Right renal cortex interstitium (tissue), 3 donors: ENCODE measurements at places on chromosomes 1 and 21. TPM values are rescaled to one million over a fixed set of nuclear protein-coding genes. Genes with fewer than 3 reads are reported as not detected.
A peak's percentile ranks its signal among the peaks of the same experiment; 100 is the strongest.

The CLDN8 gene
- 68.9 TPM for polyA plus RNA-seq

The RIMS3 gene
- polyA plus RNA-seq: 2.0 TPM

The CCDC181 gene
- 10.1 TPM for polyA plus RNA-seq

The DUSP23 gene
- 22.8 TPM for polyA plus RNA-seq

The NES gene
- 179 TPM for polyA plus RNA-seq

The HRNR gene
- 0.81 TPM for polyA plus RNA-seq

DNA sequence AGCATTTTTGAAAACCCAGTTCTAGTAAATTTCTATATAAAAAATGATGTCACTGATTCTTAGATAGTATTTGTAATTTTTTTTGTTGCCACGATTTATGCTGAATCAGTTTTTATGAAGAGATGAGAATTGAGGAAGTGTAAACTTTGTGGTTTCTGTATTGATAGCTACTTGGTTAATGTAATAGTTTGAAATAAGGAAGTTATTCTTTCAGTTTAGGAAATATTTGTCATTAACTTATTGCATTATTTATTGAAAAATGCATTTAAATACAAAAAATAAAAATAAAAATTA is 97.8 kb downstream of the ZFYVE9 start:
- no peak for DNase-seq

- no peak for DNase-seq
These were observed 271.9 kb downstream of the HHAT start for GRCh38 chr1:210600421-210601159.

- no peak for DNase-seq
These were observed 8.3 kb downstream of the MCOLN2 start for GRCh38 chr1:84988588-84988987.

GRCh38 chr1:178267646-178268094 is 173.8 kb downstream of the RASAL2 start:
- no peak for DNase-seq

GRCh38 chr1:6124746-6125365 is 55.3 kb downstream of the CHD5 start:
- DNase-seq: no peak

DNA sequence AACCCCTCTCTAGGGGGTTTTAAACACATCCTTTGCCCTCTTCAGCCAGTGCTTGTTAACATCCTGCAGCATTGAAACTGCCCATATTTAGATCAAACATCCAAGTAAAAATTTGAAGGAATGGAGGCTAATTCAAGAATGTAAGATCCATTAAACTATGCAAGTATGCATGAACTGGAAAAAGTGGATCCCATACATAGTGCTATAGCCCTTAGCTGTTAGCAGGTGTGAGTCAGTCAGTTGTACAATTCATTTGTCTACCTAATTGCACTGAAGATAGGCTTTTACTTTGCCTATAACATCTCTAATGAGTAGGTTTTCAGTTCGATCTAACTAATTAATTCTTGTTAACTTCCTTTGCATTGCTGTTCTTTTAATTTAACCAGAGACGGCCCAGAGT is 270.9 kb downstream of the LMO4 start:
- DNase-seq: no peak

DNA sequence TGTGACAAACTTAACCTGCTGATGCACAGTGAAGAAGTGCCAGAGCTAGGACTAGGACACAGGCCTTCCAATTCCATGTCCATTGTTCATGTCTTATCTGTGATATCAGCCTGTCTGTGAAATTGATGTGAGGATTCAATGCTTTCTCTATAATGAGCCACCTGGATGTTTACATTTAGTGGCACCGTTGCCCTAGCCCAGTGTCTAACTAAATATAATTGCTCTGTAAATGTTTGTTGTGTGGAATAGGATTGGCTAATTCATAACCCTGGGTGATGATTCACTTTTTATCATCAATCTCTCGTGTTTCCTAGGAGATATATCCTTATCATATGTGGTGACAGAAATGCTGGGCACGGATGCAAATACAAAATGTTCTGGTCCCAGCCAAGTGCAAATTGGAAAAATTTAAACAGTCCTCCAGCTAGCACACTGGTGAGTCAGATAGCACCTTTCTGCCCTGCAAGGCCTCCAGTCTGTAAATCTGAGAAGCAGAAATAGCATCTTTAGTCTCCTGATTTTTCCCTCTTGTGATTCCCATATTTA is 46.9 kb upstream of the GNG12 start:
- no peak for DNase-seq

GRCh38 chr1:94799206-94799605 is 21.0 kb upstream of the SLC44A3 start:
- no peak for DNase-seq

GRCh38 chr1:14259191-14259757 is 339.2 kb upstream of the KAZN start:
- DNase-seq: no peak

DNA sequence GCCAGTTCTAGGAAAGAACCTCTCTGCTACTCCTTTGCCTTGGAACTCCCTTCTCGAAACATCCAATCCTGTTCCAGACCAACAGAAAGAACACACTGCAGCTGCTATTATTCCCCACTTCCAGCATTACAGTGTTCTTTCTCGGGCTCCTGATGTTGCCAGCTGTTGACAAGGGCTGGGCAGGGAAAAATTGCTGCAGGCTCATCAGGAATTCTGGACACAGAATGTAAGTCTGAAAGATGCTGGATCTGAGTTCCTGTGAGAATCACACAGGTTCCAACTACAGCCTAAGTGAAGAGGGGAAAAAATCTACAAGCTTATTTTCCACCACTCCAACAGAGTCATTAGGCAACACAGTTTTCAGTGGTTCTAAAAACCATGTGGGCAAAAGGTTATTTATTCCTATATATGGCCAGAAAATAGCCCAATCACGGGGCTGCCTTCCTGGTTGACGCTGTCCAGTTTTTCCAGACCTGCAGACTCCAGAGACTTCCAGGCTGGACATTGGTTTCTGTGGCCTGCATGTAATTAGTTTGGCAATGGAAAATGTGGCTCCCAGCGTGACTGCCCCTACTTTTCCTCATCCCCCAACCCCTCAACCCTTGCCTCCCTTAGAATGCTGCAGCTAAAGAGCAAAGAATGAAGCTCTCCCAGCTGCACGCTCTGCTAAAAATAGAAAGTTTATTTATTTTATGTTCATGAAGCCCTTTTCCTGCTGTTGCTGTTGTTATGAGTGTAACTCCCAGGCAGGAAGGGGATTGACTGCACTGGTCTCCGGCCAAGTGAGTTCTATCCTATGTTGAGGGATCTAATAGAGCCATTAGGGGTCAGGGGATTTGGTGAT is 8.3 kb upstream of the KIAA0040 start:
- DNase-seq: peak; percentile 54

DNA sequence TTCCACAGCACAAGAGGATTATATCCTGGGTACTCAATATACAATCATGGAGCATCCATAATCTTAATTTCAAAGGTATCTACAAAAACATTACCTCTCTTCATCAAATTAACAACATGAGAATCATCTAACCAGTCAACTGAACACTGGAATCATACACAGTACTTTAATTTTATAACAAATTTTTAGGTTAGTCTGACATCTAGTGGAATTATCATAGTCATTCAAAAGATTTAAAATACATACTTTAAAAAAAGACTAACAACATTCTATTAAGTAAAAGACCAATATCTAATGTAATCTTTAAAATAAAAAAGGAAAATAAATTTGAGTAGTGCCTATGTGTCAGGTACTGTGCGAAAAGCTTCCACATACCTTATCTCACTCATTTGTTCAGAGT is 16.8 kb upstream of the SH3GLB1 start:
- no peak for DNase-seq

DNA sequence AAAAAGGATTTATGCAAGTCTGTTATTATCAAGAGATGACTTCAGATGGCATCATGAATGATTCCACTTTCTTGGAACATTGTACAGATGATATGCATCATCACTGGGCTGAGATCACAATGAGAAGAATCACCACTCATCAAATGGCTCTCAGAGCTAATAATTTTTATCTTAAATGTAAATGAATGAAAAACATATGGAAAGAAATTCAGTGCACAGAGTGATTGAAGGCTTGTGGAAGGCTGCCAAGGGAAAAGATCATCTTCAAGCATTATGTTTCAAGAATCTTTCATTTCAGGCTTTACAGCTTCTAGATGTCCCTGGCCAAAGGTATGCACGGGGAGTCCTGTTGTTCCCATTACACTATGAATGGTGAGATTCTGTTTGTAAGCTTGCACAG is 955.7 kb downstream of the TTLL7 start:
- DNase-seq: no peak

- DNase-seq: no peak
These were observed 1414.7 kb downstream of the PLA2G4A start for GRCh38 chr1:188243456-188243855.

GRCh38 chr1:13536571-13536970 is 22.8 kb upstream of the LRRC38 start:
- DNase-seq: no peak

- DNase-seq: no peak
These were observed at the start of gene HPCA for GRCh38 chr1:32886004-32886827. Gene HPCA, plus strand, starts transcription at chr1:32886491. Its CDS starts 2,408 bp downstream, at chr1:32888899.

- DNase-seq: peak; percentile 7
These were observed 37.7 kb upstream of the ATG4C start for GRCh38 chr1:62746086-62746808.

DNA sequence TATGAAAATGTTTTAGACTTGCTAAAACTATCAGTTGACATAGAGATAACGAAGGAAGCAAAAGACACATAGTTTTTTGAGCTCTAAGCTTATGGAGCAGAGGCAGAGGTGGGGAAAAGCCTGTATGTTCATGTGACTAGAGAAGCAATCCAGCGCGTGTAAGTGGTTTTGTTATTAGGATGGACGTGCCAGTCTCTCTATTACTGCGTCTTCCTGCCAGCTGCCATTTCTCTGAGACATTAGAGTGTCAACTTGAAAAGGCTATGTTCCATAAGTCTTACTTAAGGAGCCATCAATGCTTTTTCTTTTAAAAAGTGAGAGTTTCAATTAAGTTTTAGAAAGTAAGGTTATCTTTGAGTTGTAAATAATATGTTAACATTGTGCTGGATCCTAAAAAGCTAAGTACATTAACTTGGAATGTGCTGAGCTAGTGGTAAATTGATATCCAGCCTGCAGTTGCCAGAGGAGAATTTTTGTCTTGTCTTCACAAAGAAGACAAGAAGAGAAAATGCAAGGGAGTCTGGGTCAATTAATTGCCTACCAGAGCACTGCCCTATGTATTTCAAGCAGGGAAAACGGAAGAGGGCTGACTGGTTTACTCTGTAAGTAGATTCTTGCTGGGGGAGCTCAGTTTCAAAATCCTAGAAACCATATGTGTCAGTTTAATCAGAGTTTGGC is 161.8 kb upstream of the B3GALT2 start:
- no peak for DNase-seq
